Coronary artery (tissue), 2 donors: ENCODE measurements at places on chromosomes 2 and 18.

DNA sequence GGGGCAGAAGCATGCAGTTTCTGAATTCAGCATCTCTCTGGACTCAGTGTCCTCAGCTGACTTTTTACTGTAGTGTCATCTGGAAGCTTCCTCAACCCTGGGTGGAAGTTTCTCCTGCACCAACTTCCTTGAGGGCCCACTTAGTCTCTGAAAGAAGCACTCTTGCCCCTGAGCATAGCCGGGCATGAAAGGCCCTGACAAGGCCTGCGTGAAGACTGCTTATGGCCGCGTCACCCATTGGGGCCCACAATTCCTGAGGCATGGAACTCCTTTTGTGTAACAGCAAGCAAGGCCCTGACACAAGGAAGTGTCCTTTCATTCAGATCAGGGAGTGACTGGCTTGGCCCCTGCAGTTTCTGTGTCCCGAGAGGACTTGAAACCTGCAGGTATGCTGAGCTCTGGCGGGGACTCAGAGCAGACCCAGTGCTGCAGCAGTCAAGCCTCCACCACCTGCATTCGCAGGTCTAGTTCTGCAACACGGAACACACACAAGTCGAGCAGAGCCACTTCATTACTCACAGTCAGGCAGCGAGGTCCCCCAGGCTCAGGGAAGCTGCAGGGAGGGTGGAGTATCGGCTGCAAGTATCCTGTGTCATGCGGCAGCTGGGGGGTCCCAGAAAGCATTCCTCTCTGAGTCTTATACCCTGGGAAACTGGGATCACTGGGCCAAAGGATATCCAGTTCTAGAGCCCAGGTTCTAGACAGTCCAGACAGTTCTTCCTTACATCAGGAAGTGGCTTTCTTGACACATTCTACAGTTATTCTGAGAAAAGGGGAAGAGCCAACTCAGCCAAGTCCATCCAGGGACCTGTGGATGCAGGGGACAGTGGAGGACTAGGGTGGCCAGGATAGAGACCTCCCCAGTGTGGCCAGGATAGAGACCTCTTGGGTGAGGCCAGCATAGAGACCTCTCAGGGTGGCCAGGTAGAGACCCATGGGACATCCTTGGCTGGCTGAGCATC lies 35.6 kb upstream of the PRLH start:
- no peak for DNase-seq

DNA sequence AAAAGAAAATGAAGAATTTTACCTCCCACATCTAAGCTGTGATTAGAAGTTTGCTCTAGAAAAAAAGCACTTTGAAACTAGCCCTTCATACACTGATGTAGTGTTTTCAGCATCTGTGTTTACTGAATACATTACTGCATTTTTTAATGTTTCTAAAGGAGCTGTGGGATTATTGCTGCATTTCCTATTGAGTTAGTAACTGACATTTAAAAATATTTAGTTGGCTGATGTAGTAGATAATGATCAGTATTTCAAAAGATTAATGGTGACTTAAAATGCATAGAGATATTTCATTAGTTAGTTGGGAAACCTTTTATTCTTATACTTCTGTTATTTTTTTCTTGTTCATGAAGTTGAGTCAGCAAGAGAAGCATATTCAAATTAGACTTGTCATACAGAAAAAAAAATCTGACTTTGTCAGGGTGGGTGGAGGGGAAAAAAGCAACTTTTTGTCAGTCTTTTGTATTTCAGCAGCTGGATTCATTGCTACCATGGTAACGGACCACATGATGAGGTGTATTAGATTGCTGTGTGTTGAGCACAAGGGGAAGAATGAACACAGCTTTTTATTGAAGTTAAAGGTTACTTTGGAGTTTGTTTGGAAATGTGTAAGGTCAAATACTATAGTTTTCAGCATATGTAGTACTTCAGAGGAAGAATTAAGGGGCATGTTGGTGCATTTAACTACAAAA lies at the start of gene DTNA:
Gene DTNA (plus strand): TSS at position 549 of the 692 bp plus-strand sequence. CDS start 45,679 bp downstream, outside the sequence.
- DNase-seq: no peak

GRCh38 chr18:59382383-59382782 lies 23.3 kb upstream of the LMAN1 start:
- DNase-seq: no peak

- peak; percentile 57 for DNase-seq
Observed at GRCh38 chr2:241821460-241822263, 12.7 kb downstream of the NEU4 start.

DNA sequence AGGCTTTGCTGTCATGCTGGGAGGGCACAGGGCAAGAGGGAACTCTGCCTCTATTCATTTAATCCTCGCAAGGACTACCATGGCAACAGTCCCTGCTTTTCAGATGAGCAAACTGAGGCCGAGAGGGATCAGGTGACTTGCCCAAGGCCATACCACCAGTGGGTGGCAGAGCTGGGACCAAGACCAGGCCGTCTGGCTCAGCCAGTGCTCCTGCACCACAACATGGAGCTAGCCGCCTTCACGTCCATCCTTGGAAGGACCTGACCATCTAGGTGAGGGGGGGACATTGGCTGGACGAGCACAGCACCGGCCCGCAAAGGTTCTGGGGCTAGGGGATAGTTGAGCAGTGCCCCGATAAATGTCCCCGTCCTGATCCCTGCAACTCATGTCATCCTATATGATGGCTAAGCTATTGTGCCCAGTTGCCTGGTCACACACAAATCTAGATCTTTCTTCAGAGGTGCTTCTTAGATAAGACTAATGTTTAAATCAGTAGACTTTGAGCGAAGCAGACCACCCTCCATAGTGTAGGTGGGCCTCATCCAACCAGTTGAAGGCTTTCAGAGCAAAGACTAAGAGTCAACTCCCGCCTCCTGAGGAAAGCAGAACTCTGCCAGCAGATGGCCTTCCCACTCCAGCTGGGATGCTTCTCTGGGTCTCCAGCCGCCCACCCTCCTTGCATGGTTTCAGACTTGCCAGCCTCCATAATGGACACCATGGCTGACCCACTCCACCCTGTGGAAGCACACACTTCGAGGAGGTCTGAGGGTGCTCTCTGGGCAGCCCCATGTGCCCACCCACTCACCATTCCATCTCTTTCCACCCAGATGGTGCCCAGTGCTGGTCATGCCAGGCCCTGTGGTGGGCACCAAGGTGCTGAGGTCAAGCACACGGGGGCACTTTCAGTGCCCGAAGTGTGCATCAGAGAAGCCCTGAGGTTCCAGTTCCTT lies 214.8 kb upstream of the RAB6C start:
- peak; percentile 73 for DNase-seq

DNA sequence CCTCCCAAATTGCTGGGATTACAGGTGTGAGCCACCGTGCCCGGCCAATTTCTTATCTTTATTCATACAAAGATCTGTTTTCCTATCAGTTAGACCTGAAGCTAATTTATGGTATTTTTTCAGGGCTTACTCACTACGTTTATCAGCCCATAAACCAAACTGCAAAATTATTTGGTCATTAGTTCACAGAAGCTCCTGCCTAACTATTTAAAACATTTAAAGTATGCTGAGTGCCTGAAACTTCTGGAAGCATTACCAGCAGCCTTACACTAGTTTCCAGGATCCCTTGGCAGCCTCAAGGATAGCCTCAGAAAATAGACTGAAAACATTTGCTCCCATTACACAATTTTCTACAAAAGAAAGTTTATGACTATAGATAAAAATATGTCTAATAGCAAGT lies 68.8 kb downstream of the GALNT13 start:
- DNase-seq: no peak

GRCh38 chr2:53448591-53448990 lies 319.0 kb upstream of the CHAC2 start:
- no peak for DNase-seq

DNA sequence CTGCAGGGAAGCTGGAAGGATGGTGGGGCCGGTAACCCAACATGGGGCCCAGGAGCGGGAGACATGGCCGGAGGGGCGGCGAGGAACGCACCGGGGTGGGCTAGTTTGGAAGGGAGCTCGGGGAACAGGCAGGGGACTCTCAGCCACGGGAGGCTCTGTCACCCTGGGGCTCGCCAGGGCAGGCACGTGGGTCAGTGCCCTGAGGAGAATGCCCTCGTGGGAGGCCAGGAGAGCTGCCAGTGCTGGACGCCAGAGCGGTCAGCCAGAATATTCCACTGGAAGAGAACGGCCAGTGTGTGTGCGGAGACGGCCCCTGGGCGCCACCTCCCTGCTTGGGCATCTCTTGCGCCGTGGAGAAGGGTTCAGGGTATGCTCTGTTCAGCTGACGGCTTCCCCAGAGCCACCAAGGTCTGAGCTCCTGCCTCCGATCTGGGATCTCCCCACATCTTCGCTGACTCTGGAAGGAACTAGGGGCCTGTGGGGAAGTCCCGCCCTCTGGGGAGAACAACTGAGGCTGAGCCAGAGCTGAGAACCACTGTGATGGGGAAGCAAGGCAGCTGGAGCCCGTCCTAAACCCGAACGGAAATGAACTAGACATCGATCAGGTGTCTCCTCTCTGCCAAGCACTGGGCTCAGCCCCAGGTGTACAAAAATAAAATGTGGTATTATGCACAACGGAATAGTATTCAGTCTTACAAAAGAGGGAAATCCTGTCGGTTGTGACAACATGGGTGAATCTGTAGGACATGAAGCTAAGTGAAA lies 49.3 kb downstream of the TNP1 start:
- no peak for DNase-seq

- no peak for DNase-seq
Observed at GRCh38 chr2:71669058-71669456, 215.7 kb downstream of the DYSF start.

- peak; percentile 73 for DNase-seq
Observed at GRCh38 chr2:85811180-85812093, 57.6 kb downstream of the ATOH8 start.

GRCh38 chr2:196607073-196607472 lies 32.4 kb upstream of the CCDC150 start:
- no peak for DNase-seq

DNA sequence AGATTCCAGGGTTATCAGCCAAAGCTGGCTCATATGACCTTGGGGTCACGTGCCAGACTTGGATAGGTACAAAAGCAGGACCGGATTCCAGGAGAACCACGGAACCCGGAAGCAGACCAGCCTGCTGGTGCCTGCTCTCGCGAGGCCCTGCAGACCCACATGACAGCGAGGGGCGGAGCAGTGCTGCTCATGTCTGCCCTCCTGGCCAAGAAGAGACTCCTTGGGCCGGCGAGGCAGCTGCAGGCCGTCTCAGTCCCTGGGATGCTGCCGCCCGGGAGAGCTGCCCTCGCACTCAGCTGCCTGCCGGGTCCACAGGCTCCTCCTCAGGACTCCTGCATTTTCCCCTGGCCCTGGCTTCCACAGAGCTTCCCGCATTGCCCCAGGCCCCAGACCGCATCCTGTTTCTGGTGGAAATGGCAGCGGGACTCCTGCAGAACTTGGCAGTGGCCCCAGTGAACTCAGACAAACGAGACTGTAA lies 739.5 kb downstream of the SOCS6 start:
- DNase-seq: no peak

GRCh38 chr2:160510617-160511016 lies 17.0 kb upstream of the RBMS1 start:
- no peak for DNase-seq

- no peak for DNase-seq
Observed at GRCh38 chr2:237520290-237520689, 33.2 kb downstream of the MLPH start.

- DNase-seq: no peak
Observed at GRCh38 chr2:71129902-71130151, 202 bp downstream of the MCEE start.

DNA sequence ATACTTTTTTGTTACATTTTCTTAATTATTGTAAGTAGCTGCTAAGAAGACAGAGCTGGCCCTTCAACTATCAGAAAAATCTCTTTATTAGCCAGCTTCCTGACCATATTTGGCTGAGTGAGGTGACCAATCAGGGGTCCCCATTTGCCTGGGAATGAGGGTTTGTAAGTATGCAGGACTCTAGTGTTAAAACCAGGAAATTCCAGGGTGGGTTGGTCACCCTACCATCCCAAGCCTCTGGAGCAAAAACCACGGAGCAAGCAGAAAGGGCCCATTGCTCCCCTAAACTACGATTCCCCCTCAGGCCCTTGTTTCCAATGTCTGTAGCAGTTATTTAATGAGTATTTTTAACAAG lies 165.6 kb upstream of the NCKAP5 start:
- DNase-seq: no peak

DNA sequence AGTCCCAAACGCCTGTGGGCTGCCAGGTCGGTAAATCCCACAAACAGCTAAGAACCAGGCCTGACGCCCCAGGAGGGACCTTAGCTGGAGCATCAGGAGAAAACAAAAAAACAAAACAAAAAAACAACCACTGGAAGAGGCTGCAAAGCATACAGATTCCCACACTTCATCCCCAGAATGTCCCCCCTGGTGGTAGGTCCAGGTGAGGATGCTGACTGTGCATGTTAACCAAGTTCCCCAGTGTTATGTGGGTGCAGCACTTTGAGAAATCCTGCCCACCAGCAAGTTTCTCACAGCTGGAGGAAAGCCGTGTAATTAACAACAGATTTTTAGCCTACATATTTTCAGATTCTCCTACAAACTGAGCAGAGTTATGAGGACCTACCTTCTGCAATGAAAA lies 15.1 kb downstream of the ST3GAL5 start:
- DNase-seq: no peak

DNA sequence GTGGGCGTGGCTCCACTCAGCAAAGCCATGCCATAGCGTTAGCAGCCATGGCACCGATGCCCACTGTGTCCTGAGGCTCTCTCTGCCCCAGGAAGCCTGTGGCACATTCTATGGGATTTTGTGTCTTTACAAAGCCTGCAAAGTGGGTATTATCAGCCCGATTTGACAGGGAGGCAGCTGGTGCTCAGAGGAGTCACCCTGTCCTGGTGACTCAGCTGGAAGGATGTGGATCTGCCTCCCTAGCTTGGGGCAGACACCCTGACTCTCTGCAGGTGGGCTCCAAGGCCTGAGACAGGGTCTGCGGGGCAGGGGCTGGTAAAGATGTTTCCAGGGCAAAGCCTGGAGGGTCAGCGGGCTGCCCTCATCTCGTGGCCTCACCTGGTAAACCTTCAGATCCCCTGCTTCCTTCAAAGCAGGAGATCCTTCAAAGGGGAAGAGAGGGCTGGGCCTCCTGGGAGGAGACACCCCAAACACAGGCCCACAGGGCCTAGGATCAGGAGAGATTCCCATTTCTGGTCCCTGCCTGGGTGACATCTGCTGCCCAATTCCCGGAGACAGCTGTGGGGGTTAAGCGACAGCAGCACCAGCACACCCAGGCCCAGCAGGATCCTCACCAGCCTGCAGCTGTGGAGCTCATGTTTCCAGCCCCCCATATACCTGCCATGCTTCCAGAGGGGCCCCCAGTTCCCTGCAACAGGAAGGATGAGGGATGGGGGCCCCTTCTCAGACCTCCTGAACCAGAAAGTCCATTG lies 3.0 kb upstream of the ASB1 start:
- no peak for DNase-seq

GRCh38 chr2:209331291-209331844 lies 92.5 kb upstream of the MAP2 start:
- no peak for DNase-seq

DNA sequence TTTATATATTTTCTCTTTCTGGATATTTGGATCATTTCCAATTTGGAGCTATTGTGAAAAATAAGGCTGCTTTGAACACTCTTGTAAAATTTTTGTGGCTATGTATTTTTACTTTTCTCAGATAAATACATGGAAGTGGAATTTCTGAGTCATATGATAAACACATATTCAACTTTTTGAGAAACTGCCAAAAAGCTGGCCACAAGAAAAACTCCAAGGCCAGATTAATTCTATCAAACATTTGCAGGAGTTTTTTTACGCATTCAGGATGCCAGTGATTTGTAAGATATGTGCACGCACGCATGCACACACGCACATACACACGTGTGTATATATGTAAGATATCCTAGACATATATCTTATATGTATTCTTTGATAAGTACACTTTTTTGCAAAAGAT lies 477.5 kb upstream of the SPHKAP start:
- no peak for DNase-seq

- peak; percentile 70 for DNase-seq
Observed at GRCh38 chr2:120758181-120759144, 22.8 kb downstream of the GLI2 start.

GRCh38 chr2:196249860-196250259 lies 78.5 kb upstream of the STK17B start:
- no peak for DNase-seq
